ENCODE measurements at places on chromosomes 13 and 19. TPM values are rescaled to one million over a fixed set of nuclear protein-coding genes. Genes with fewer than 3 reads are reported as not detected.

The WDR88 gene
- 0.27 TPM for total RNA-seq

The SMIM44 gene
- total RNA-seq = not detected

The ZNF429 gene
- total RNA-seq = 12.7 TPM

The CTU1 gene
- 8.5 TPM for total RNA-seq

The CCL25 gene
- 7.4 TPM for total RNA-seq

- DNase-seq = no peak
These were observed 116.9 kb downstream of the SIPA1L3 start for GRCh38 chr19:38023671-38024541.

DNA sequence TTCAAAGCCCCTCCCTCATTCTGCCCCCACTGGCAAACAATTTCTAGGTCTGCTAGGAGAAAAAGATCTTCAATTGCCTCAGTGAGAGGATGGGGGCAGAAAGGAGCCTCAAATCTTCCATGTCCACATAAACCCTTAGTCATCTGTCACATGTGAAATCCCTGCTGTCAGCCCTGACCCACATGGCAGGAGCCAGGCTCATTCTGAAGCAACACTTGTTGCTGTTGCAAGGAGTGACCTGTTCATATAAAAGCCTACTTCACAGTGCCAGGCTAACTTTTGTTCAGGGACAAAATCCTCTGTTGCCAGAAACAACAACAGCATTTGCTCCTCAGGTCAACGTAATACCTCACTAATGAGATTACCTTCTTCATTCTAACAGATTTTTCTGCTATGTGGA lies 70.5 kb downstream of the IRS2 start:
- DNase-seq = no peak

DNA sequence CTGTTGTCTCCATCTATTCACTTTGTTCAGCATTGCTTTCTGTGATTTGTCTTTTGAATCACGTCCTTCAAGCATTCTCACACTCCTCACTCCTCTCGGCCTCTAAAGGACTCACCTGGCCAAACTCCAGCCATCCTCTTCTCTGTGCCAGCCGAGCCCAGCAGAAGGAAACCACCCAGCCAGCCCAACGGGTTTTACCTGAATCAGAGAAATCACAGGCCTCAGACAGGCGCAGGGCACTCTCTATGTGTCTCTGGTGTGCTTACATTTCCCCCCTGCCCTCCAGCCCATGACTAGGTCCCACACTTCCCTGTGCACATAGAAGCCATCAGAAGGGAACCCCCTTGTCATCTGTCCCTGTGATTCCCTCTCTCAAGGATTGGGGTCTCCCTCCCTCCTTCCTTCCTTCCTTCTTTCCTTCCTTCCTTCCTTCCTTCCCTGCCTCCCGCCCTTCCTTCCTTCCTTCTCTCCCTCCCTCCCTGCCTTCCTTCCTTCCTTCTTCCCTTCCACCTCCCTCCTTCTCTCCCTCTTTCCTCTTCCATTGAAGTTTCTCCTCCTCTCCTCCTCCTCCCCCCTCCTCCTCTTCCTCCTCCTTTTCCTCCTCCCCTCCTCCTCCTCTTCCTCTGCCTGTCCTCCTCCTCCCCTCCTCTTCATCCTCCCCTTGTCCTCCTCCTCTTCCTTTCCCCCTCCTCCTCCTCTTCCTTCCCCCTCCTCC lies 8.8 kb upstream of the ZNF541 start:
- DNase-seq = no peak

GRCh38 chr19:12647490-12648071 lies 19.0 kb downstream of the MAN2B1 start:
- DNase-seq = peak; percentile 20

GRCh38 chr19:4803736-4804695 lies 12.5 kb downstream of the FEM1A start:
- DNase-seq = peak; percentile 72

DNA sequence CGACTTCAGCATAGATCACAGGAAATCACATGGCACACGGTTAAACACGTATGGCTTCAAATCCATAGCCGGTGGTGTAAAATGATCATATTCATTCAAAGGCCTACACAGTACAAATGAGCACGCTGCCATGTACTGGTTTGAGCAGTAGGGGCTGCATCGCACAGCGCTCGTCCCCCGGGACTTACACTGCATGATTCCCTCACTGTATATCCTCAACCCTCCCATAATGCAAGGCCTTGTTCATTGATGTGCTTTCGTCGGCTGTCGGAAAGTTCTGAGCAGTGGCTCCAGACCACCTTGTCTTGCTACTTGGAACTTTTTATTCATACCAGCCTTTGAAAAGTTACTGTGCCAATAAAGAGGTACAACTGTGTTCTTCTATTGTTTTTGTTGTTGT lies 578.2 kb downstream of the MYO16 start:
- no peak for DNase-seq

- peak; percentile 86 for DNase-seq
These were observed 15.2 kb downstream of the PLEKHF1 start for GRCh38 chr19:29680447-29680846.

GRCh38 chr13:113584205-113584869 lies at the start of gene TFDP1:
TFDP1 (plus strand) TSS chr13:113584753; CDS start chr13:113585838, 1,085 bp downstream.
- DNase-seq = peak; percentile 88

Data from activated CD4-positive, alpha-beta T cell treated with anti-CD3 and anti-CD28 coated beads, Interleukin-2, amount 10 ng/mL, durations not matched to agents 7 days and 5 days (primary cell).